ENCODE measurements at places on chromosomes 11 and 22. TPM values are rescaled to one million over a fixed set of nuclear protein-coding genes. Genes with fewer than 3 reads are reported as not detected.

CENATAC gene
- total RNA-seq, result 5.9 TPM

ENTHD1 gene
- total RNA-seq, result not detected

SPTBN2 gene
- total RNA-seq, result 6.3 TPM

GUCY1A2 gene
- total RNA-seq, result 0.05 TPM

CYP2D6 gene
- not detected for total RNA-seq

OR51B4 gene
- total RNA-seq, result not detected

CASP5 gene
- not detected for total RNA-seq

FAM181B gene
- not detected for total RNA-seq

BDNF gene
- total RNA-seq, result 1.1 TPM

SIPA1 gene
- 68.3 TPM for total RNA-seq

PPP1R14B gene
- total RNA-seq, result 445 TPM

C11orf87 gene
- total RNA-seq, result not detected

RAG2 gene
- total RNA-seq, result not detected

INTS4 gene
- total RNA-seq, result 23.0 TPM

LIF gene
- 0.49 TPM for total RNA-seq

ARHGAP1 gene
- total RNA-seq, result 49.2 TPM

RCN1 gene
- 286 TPM for total RNA-seq

CECR2 gene
- 0.05 TPM for total RNA-seq

SEPTIN3 gene
- total RNA-seq, result not detected
